ENCODE measurements at places on chromosomes 11 and 22.

DNA sequence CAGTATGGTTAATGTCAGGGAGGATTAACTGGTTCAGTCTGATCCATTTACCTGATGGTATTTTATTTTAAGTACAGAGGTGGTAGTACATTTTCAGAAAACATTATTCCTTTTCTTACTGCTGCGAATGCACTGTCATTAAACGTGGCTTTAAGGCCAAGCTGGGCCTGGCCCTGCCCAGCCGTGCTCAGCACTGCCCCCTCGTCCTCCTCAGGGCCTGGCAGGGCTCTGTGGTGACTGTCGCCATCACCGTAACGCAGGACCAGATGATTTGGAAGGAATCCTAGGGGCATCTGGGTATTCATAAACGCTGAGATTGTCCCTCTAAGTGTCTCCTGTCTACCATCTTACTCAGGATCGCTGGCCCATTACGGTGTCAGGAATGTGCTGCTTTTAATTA lies 302.0 kb downstream of the TBC1D22A start:
- no peak for DNase-seq

- no peak for DNase-seq
Observed at GRCh38 chr11:79159657-79160450, 281.0 kb downstream of the TENM4 start.

DNA sequence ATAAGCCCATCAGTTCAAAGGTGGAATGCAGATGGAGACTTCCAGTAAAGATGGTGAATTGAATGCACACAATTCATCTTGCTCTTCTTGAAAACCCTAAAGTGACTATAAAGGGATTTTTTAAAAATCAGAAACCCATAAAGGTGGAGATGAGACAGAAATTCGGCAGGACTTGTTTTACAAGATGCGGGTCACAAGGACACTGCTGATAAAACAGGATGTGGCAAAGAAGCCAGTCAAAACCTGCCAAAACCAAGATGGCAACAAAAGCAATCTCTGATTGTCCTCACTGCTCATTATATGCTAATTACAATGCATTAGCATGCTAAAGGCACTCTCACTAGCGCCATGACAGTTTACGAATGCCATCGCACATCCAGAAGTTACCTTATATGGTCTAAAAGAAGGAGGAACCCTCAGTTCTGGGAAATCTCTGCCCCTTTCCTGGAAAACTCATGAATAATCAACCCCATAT lies 137.1 kb downstream of the NECTIN1 start:
- no peak for DNase-seq

DNA sequence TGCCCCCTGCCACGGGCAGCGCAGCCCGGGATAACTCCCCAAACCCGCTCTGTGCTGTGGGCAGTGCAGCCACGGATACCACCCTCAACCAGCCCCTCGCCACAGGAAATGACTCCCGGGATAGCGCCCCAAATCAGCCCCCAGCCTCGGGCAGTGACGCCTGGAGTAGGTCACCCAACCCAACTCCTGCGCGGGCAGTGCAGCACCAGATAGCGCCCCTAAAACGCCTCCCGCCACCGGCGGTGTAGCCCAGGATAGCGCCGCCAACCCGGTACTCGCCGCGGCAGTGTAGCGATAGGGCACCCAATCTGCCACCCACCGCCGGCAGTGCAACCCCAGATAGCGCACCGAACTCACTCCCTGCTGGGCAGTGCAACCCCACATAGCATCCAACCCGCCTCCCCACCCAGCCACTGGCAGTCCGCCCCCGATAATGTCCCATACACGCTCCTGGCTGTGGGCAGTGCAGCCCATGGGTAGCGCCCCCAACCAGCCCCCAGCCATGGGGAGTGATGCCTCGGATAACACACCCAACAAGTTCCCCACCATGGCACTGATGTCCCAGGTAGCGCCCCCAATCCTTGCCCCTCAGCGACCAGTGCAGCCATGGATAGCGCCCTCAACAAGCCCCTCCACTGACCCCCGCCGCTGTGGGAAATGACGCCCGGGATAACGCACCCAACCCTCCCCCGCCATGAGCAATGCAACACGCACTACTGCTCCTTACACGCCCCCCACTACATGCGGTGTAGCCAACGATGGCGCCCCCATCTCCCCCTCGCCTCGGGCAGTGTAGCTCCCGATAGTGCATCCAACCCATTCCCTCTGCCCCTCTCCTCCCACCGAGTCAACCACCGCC lies 1.5 kb downstream of the RFPL2 start:
- DNase-seq: no peak

GRCh38 chr11:35303596-35304385 lies 115.6 kb downstream of the SLC1A2 start:
- no peak for DNase-seq

DNA sequence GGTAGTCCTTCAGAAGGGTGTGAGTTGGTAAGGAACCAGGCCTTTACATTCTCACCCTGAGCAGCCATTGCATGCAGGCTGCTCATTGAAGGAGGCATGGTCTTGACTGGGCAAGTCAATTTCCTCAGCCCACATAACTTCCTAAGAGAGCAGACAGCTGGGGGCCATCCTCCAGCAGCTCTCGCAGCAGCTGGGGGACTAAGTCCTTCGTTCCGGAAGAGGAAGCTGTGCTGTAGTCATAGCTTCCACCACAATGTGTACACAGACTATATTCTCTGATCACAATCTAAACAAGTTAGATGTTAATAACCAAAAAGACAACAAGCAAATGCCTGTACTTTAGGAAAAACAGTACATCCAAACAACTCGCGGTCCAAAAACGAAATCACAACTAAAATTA lies 30.1 kb upstream of the MPPED1 start:
- no peak for DNase-seq

GRCh38 chr11:13336246-13336878 lies 58.8 kb downstream of the BMAL1 start:
- DNase-seq: no peak

GRCh38 chr11:75855206-75855605 lies 40.2 kb downstream of the UVRAG start:
- no peak for DNase-seq

GRCh38 chr11:67178878-67179277 lies 59.8 kb downstream of the KDM2A start:
- no peak for DNase-seq

All from GM12891 (cell line).